ENCODE measurements at places on chromosomes 13 and 19.

DNA sequence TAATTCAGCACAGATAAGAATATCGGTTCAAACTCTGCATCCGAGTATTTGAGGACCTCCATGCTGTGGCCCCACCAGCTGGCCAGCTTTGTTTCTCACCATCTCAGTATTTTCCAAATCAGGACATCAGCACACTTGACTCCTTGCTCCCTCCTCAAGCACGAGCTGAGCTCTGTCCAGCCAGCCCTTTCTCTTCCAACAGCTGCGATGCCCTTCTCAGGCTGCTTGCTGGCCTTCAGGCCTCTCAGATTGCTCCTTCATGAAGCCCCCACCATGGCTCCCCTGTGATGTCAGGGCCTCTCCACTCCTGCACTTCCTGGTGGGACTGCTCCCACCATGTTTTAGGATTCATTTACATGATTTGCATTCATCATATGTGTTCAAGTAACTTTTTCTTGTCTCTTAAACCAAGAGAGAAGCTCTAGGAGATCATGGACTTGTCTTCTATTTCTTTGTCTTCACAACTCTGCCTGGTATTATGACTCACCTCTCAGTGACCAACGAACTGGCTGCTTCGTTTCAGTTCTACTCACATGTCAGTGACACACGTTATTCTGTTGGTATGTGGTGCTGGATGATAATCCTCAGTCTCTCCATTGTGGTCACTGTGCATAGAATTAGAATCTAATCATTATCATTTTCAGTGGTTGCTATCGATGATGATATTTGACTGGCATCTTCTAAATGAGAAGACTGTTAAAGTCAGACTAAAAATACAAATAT is 471.7 kb downstream of the EFNB2 start:
- no peak for DNase-seq

DNA sequence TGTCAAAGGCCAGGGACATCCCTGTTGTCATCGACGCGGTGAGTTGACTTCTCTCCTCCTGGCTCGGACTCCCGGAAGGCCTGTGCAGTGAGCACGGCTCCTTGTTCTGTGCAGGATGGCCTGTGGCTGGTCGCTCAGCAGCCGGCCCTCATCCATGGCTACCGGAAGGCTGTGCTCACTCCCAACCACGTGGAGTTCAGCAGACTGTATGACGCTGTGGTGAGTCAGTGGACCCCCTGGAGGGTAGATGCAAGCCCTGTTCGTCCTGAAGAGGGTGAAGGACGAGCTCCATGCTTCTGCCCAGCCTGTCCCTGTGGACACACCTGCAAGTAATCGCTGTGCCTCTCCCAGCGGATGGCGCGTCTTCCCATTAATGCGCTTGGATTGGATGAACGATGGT is 19.2 kb downstream of the NAXD start:
- no peak for DNase-seq

DNA sequence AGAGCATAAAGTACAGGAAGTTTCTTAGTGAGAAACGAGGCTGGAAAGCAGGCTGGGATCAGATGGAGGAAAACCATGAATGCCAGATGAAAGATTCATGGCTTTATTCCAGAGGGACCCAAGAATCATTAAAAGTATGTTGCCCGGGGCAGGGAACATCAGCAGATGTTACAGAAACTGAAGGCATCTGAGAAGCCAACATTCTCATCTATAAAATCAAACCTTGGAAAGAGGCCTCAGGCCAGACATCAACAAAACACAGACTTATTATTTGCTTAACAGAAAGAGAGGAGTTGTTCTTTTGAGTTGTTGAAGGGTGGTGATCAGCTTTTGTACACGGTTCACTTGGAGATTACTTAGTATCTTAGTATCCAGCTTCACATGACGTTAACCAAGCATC is 543.6 kb downstream of the RFC3 start:
- DNase-seq = no peak

GRCh38 chr13:102400675-102401145 is 1.1 kb downstream of the FGF14 start:
- DNase-seq = peak; percentile 38

DNA sequence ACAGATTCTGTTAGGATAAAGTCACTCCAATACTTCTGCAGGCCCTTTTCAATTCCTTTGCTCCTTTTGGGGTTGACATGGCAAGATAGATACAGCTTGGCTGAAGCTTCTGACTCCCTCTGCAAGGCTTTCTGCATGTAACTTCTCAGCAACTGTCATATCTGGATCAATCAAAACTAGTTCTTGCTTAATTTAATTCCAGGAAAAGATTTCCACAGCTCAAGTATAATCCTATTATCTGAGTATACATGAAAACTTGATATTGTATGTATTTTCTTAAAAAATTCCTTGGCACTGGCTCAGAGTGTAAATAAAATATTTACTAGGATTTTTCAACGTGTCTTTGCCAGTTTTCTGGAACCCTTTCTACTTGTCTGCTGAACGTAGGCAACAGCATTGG is 109.6 kb downstream of the STARD13 start:
- no peak for DNase-seq

- no peak for DNase-seq
These were observed 34.4 kb downstream of the DHRS12 start for GRCh38 chr13:51769455-51770127.

DNA sequence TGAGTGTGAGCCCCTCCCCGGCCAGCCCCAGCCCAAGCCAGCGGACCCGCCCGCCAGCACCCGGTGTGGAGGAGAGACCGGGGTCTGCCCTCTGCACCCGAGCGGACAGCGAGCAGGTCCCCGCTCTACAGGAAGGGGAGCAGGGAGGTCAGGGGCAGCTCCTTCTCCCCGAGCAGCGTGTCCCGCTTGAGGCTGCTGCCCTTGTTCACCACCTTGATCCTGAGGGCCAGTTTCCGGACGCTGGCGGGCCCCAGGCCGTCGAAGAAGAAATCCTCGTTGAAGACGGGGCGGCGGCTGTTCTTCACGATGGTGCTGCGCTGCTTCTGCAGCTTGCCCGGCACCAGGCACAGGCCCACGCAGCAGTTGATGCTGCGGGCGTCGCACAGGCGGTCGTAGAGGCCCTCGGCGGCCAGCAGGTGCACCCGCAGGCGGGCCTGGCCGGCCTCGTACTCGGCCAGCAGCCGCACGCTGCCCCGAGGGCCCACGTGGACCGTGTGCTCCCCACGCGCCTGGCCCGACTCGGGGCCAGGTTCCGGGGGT is 1.9 kb downstream of the C2CD4C start:
- no peak for DNase-seq

GRCh38 chr19:17681505-17682125 is 6.5 kb downstream of the UNC13A start:
- peak; percentile 83 for DNase-seq

DNA sequence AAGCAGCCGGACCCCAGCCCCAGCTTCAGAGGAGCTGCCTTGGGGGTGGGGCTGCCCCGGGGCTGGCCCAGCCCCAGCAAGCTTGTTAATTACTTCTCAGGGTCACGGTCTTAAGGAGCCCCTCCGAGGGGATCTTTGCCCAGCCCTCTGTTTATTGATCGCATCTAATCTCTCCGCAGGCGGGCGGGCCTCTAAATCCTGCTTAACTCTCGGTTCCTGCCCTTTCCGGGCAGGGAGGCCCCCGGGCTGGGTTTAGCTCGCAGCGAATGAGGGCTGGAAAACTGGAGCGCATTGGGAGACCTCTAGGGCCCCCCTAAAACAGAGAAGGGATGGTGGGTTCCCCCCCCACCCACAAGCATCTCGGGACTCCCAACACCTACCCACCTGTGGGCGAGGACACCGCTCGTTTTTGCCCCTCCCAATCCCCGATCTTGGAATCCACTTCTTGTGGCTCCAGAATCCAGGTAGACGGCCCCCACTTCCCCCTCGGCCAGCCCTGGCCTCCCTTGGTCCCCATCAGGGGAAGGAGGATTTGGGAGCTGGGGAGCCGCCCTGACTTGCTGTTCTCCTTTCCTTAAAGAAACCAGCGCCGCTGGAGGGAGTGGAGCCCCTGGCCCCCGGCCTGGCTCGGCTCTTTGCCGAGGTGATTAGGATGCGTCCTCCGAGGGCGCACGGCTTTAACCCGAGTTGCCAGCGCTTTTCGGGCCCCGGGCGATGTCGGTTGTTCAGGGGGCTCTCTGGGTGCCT is 59.5 kb upstream of the ADGRL1 start:
- DNase-seq = no peak

GRCh38 chr13:106500445-106500844 is 35.0 kb downstream of the EFNB2 start:
- no peak for DNase-seq

- no peak for DNase-seq
These were observed 150.0 kb downstream of the RAP2A start for GRCh38 chr13:97583907-97584497.

DNA sequence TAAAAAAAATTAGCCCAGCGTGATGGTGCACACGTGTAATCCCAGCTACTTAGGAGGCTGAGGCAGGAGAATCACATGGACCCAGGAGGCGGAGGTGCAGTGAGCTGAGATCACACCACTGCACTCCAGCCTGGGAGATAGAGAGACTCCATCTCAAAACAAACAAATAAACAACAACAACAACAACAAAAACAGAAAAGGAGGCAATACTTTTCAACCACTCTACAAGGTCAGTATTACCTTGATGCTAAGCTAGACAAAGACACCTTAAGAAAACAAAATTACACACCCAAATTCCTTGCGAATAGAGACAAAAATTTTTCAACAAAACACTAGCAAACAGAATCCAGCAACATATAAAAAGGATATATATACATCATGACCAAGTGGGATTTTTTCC is 39.7 kb downstream of the PEPD start:
- DNase-seq = no peak

GRCh38 chr13:109180905-109181425 is 551.6 kb downstream of the MYO16 start:
- DNase-seq = no peak

GRCh38 chr13:74111901-74112824 is 22.0 kb downstream of the KLF12 start:
- no peak for DNase-seq

DNA sequence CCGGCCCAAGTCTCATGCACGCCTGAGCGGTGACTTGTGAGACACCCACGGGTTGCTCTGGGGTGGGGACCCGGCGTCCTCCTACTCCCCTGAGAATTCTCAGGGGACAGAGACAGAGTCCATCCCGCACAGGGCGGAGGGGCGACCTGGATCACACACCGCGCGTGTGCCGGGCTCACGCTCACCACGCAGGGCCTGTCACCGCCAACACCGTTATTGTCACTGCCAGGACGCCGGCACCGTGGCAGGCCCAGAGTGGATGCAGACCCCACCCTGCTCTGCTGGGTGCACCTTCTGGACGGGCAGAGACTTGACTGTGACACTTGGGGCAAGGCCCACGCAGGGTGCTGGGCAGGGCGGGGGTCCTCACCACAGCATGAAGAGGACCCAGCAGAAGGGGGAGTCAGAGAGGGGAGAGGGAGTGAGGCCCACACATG is 16.2 kb downstream of the MOB3A start:
- no peak for DNase-seq

DNA sequence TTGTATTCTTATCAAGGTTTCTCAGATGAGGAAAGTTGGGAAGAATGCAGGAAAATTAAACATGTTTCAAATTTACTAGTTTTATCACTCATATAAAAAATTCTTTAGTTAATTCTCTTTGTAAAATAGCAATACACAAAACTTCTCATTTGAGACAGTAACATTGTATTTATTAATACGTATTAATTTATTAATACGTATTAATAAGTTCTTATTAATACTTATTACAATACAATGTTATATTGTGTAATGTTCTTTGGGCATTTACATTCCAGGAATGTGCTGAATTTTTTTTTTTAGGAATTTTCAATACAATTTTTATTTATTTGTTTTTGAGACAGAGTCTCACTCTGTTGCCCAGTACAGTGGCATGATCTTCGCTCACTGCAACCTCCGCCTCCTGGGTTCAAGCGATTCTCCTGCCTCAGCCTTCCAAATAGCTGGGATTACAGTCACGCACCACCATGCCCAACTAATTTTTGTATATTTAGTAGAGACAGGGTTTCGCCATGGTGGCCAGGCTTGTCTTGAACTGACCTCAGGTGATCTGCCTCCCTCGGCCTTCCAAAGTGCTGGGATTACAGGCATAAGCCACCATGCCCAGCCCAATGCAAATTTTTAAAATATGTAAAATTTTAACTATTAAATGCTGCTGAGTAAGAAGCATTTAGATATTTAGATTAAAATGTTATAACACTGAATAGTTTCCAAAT is 31.6 kb downstream of the MBNL2 start:
- no peak for DNase-seq

DNA sequence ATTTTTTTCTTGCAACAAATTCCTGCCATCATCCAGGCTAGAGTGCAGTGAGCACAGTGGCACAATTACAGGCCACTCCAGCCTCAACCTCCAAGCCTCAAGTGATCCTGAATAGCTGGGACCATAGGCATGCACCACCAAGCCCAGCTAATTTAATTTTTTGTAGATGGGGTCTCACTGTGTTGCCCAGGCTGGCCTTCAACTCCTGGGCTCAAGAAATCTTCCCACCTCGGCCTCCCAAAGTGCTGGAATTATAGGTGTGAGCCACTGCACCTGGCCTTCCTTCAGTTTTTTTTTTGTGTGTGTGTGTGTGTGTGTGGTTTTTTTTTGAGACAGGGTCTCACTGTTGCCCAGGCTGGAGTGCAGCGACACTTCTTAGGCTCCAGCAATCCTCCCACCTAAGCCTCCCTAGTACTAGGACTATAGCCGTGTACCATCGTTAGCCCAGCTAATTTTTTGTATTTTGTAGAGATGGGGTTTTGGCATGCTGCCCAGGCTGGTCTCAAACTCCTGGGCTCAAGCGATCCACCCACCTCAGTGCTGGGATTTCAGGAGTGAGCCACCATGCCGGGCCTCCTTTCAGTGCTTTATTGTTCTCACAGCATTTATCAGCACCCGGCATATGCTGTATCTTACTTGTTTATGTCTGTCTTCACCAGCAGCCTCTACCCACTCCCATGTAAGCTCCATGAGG is 5.9 kb upstream of the SRRM5 start:
- no peak for DNase-seq
